ENCODE measurements at places on chromosomes 7 and 10.

GRCh38 chr7:128407751-128408708 is 1.8 kb downstream of the IMPDH1 start:
- no peak for DNase-seq

DNA sequence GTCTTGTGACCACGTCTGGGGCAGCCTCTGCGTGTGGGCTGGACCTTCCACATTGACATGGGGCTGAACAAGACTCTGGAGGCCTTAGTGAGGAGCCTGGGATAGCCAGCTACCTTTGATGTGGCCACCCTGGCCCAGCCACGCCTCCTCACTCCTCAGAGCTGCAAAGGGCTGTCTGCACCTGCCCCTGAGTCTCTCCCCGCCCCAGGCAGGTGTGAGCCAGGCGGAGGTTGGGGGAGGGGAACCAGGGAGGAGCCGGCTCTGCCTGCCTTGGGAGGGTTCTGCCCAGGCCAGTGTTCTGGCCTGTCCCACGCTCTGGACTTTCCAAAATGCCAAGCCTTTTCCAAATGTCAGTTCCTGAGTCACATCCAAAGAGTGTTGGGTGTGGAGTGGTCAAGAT is 72.2 kb downstream of the GTF2IRD1 start:
- no peak for DNase-seq

DNA sequence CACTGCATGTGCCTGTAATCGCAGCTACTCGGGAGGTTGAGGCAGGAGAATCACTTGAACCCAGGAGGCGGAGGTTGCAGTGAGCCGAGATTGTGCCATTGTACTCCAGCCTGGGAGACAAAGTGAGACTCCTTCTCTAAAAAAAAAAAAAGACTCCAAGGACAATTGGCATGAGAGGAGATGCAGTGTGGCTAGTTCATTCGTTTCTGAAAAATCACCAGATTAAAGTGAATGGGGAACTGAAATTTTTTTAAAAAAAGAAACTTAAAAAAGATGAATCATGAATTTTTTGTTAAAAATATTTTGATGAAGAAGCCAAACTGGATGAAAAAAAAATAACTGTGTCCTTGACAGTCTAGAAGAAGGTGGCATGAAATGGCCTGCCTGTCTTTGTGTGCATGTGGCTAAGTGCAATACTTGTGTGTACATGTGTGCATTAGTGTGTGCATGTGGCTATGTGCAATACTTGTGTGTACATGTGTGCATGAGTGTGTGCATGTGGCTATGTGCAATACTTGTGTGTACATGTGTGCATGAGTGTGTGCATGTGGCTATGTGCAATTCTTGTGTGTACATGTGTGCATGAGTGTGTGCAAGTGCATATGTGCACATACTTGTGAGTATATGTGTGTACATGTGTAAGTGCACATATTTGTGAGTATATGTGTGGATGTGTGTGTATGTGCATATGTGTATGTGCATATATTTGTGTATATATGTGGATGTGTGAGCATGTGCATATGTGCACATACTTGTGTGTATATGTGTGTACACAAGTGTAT is 391.7 kb upstream of the KLF6 start:
- no peak for DNase-seq

DNA sequence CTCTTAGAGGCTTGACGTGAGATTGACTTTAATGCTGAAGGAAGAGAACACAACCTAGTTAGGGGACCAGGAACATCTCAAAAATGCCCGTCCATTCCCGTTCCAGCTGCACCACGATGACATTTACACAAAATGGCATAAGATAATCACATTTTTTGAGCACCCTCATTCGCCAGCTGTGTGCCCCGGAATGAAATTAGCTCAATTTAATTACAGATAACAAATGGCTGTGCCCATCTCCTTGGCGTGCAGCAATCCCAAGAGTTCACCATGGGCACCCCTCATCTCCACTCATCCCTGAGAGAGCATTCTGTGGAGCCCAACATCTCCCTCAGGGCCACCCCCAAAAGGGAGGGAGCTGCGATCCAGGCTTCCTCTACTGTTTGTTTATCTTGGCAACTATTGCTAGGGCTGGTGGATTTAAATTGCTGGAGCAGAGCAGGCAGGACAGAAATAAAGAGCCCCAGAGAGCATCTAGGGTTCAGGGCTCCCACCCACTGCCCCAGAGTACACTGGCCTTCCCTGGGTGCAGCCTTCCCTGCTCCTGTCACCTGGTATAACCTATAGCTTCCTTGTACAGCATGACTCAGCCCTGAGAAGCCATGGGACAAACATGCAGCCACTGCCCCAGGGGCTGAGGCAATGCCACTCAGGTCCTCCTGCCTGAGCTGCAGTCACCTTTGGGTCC is 263.5 kb downstream of the ZEB1 start:
- no peak for DNase-seq

GRCh38 chr10:46559231-46559671 is 2.8 kb upstream of the GPRIN2 start:
- DNase-seq, result no peak

Data from stimulated activated CD8-positive, alpha-beta memory T cell treated with anti-CD3 and anti-CD28 coated beads, Interleukin-15, amount 100 ng/mL, for 24 hours (primary cell).